AG09319 (cell line): ENCODE measurements at places on chromosomes 5 and 9.

- no peak for DNase-seq
Measured at GRCh38 chr9:1261266-1261665, 211.1 kb downstream of the DMRT2 start.

GRCh38 chr9:70480405-70480980 is 66.0 kb upstream of the KLF9 start:
- DNase-seq: peak; percentile 70

- no peak for DNase-seq
Measured at GRCh38 chr9:112348257-112349007, 15.0 kb upstream of the PTBP3 start.

DNA sequence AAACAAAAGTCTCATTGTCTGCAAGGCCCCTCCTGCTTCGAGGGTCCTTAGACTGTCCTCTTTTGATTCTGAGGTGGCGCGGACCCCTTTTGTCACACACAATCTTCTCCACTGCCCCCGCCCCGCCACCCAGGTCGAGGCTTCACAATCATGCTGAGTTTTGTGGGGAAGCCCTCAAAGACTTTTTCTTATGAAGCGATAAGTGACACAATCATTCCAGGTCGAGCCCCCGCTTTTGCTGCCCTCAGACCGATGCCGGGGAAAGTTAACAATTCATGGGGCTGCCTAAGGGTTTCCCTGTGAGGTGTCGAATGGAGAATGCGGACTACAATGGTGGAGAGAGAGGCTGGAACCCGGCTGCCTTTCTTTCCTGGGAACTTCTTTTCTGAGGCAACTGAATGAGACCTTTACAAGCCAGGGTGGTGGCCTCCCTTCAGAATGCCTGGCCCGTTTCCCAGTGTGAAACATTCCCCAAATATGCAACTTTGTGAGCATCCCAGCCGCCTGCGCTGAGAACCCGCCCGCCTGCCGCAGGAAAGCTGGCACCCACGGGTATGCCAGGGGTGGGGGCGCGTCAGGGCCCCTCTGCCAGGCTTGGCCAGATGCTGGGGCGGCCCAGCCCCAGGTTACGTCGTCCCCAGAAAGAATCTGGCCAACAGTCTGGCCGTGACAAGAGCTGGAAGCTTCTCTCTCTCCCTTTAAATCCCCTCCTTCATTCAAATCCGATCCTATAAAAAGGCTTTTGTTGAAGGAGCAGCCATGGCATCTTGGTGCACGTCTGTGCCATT is 71.9 kb downstream of the MAP1B start:
- DNase-seq: peak; percentile 70

DNA sequence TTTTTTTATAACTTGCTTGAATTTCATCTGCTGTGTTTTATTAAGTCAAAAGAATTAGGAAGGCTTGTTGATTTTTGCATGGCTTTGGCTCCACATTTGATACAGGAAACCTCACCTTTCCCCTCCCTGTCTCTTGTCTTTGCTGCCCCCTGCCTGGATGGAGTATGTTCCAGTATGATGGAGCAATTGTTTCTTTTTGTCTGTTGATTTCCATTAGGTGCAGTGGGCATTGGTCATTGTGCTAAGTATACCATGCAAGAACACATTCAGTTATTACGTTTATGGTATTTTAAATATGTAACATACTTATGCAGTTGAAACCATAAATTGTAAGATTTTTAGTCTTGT is 19.6 kb downstream of the TJP2 start:
- DNase-seq: no peak

GRCh38 chr9:129879103-129879699 is 43.9 kb downstream of the USP20 start:
- DNase-seq: no peak

DNA sequence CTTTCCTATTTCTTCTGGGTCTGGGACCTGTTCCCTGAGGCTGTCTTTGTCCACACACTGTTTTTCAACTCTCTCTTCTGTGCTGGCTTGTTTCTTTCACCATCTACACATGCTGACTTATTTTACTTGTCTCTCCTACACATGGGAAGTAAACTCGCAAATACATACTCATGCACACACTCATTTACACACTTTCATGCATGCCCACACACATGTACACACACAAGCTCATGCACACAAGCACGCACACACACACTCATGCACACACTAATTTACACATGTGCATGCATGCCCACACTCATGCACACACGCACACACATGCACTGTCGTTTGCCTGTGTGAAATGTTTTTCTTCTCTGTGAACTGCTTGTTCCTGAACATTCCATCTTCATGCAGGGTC is 169.0 kb downstream of the IRX2 start:
- DNase-seq: no peak

DNA sequence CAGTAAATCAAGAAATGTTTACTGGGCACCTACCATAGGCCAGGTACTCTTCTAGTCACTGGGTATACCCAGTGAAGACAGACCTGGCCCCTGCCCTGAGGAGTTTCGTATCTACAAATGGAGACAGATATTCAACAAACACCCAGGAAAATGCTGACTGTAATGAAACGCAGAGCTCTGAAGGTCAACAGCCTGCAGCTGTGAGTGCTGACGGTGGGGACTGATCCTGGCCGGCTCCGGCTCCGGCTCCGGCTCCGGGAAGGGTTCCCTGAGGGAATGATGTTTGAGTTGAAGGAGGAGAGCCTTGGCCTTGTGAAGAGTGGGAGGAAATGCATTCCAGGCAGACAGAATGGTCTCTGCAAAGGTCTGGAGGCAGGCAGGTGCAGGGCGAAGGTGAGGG is 23.1 kb downstream of the FGFR4 start:
- DNase-seq: no peak

DNA sequence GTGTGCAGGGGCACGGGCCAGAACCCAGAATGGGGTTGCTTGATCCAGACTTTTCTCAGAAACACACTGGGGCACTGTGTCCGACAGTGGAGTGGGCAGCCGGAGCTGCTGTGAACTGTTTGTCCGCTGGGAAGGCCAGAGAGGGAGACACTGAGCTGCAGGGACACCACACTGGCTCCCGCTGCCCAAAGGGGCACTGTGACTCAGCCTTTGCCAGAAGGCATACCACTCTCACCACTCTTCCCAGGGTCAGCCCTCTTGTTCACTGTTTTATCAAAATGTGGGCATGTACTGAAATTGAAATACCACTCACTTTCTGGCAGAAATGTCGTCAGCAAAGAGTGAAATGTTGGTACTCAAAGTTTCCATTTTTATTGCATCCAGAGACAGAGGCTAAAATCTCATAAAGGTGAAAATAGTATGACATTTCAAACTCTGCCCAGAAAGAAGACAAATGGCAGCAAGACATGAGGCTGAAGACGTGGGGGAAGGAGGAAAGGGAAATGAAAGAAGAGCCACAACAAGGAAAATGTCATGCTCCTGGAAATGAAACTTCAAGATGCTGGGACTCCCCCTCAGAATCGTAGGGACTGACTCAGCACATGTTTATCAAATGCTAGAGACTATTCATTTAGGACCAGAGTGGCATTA is 4.5 kb upstream of the IL7R start:
- no peak for DNase-seq

DNA sequence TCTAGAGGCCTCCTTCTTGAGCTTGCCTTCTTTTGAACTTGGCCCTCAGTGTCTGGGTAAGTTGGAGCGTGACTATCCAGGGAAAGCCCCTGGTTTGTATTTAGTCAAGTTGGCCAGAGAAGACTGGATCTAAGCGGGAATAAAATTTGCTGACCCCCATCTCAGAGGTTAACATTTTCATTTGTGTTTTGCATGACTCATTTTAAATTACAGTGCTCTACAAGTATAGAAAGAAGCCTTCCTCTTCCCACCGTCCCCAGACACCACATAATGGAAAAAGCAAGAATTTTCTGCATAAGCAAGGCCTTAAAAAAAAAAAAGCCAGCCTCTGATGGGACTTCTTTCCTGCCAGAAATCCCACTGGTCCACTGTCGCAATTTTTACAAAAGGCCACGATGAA is 27.2 kb downstream of the PIK3R1 start:
- peak; percentile 56 for DNase-seq

DNA sequence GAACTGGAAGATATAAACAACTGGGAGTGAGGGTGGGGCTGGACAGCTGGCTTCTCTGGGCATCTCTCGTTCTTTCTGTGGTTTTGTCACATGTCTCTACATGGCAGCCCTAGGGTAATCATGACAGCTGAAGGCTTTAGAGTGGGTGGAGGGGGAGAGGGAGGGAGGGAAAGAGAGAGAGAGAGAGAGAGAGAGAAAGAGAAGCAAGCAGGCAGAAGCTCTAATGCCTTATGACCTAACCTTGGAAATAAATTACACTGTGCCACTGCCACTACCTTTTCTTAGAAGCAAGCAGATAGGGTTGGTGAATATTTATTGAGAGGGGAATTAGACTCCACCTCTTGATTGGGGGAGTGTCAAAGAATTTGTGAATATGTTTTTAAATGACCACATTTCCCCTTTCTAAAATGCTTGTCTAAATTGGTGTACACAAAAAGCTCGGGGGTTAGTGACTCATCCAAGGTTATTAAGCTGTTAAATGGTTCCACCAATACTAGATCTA is 2.6 kb upstream of the DAPK1 start:
- DNase-seq: no peak

DNA sequence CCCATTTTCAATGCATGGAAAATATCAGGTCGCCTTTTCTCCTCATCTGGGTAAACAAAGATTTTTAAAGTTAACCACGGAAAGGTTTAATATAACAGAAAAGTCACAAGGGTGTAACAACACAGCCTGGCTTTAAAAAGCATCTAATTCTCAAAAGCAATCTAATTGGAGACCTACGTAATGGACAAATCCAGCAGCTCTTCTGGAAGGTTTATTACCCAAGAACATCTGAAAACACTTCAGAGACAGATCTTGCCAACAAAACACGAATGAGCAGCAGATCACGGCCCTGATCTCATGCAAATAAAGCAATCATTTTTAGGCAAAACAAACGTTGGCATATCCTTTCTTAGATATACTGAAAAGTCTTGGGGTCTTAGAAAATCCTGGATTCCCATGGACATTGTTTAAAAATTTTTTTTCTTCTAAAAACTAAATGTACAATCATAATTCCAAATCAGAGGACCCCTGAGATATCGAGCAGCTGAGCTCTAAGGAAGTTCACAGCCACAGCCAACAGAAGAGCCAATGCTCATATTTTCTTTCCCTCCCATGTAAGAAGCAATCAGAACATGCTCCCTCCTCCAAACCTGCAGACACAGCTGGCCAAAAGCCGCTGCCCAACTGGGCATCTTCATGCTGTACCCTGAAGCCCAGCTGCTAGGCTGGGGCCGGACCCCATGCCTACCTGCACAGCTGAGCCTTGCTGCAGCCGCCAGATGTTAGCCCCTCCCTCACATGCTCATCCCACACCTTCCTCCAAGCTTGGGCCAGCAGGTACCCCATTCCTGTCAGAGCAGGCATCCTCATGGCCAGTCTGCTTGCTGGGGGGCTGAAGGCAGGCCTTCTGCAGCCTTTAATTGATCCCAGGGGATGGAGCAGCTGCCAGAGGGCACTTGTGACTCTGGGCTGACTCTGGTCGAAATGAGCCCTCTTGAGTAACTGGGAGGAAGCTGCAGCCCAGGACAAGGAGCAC is 11.2 kb downstream of the ANKS6 start:
- no peak for DNase-seq

- DNase-seq: no peak
Measured at GRCh38 chr5:129042306-129042705, 52.2 kb upstream of the ISOC1 start.

DNA sequence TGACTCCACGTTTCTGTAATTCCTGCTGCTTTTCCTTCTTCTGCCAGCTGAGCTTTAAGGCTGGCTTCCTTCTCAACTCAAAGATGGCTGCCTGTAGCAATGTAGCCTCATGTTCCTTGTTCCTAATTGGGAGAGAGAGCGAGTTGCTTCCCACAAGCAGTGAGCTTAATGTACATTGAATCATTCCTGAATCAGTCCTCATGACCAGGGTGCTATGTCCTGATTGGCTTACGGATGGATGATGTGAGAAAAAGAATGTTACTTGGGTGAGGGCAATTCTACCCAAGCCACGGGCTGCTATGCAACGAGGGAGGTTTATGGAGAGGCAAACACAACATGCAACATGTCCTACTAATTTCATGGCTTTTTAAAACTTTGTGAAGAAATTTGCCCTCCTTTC is 356.2 kb downstream of the RASEF start:
- DNase-seq: no peak

DNA sequence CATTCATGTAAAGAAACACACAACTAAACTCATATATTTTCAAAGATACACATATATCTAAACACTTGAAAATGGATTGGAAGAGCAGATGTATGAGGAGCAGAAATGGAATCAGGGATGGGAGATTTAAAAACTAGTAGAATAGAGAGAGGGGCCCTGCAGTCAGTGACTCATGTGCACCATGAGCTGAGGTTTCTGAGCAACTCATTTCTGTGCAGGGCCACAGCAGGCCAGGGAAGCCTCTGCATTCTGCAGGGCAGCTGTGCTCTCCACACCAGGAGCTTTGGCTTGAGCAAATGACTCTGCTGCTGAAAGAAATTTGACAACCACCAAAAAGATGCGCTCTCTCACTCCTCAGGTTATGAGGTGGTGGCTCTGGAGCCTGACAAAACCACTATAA is 27.1 kb downstream of the LHX6 start:
- no peak for DNase-seq

DNA sequence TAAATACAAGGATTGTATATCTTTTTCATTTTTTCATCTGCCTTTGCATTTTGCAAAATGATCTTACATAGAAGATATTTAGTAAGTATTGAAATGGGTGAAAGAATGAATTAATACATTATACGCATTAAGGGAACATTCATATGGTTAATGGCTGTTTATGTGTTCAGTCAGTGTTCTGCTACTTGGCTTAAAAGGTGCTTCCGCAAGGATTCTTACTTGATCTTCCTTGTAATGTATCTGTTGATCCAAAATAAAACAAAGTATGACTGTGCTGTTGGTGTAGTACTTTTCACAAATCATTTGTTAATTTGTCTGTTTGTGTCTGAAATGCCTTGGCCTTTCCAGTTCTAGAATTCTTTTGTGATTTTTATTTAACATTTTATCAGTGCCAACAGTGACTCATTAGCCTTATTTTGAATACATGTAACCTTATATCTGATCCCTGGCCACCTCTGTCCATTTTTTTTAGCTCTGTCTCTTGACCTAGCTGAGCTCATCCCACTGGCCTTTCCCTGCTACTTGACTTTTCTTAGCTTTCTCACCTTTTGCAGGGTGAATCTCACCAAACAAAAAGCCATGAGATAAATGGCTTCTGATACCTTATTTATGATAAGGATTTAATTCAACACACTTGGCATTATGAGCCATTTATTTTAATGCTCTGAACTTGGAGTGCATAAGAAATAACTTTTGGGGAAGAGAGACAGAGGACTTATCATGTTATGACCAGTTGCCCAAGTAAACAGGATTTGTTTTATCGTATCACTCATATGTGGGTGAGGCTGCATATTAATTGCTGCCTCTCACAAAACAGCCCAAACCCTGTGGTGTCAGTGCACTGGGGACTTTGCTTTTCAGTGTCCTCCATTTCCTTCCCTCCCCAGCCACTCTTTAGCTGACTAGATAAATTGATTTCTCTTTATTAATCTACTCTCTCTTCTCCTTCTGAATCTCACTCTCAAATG is 340.3 kb downstream of the KDM4C start:
- DNase-seq: peak; percentile 14
